ENCODE measurements at places on chromosomes 6 and 20.

DNA sequence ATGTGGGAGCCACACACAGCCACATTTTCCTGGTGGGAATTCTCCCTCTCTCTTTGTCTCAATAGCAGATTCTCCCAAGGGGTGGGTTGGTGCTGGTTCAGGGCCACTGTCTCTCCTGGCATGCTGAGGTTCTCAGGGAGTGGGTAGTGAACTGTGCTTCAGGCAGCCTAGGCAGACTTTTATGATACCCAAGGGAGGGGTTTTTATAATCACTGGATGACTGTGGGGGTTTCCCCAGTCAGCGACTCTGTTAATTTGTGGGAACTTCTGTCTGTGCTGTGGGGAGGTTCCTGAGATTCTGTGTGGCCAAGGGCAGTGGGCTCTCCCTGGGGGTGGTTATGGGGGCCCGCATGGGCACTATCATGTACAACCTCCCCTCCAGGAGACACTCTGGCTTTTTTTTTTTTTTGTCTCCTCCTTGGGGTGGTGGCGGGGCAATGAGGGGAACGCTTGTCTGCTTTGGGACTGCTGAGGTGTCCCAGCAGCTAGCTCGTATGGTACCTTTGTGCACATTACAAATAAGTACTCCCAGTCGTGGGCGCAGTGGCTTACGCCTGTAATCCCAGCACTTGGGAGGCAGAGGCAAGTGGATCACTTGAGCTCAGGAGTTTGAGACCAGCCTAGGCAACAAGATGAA lies 10.0 kb downstream of the PTK7 start:
- no peak for DNase-seq

- no peak for DNase-seq
Measured at GRCh38 chr6:91278416-91278815, 691.5 kb upstream of the MAP3K7 start.

DNA sequence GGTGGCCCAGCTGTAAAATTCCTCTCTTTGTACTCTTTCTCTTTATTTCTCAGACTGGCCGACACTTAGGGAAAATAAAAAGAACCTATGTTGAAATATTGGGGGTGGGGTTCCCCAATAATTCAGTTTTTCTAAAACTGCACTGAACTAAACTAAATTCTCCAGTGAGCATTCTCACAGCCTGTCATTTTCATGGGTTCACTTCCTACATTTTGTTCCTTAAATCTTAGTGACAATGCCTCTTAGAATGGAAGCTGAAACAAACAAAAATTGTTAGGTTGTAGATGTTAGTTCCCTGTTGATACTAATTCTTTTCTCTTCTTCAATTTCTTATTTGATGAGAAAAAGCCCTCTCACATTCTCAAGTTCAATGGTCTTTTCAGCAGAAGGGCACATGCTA lies 35.8 kb upstream of the IFNGR1 start:
- DNase-seq: no peak

GRCh38 chr6:24788031-24788665 lies 10.6 kb downstream of the ARMH2 start:
- no peak for DNase-seq

GRCh38 chr20:9130521-9130920 lies 61.6 kb downstream of the PLCB4 start:
- no peak for DNase-seq

- DNase-seq: no peak
Measured at GRCh38 chr6:3366596-3367413, 90.0 kb downstream of the SLC22A23 start.

DNA sequence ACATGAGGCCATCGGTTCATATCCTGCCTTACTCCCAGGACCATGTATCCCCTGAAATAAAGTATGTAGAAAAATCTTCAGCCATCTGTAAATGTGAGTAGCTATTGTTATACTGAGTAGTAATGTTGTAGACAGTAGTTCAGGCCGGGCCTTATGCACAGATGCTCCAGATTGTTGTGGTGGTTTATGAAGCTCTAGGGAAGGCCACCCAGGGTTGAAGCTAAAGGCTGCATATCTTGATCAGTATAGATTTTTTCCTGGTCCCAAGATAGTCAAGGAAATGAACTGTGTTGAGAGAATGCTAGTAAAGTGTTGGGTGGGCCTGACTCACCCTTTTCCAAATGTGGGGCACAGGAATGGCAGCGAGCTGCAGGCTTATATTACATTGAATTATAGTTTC lies 81.4 kb downstream of the FNDC1 start:
- DNase-seq: no peak

- no peak for DNase-seq
Measured at GRCh38 chr6:45388328-45388727, 10.6 kb upstream of the SUPT3H start.

DNA sequence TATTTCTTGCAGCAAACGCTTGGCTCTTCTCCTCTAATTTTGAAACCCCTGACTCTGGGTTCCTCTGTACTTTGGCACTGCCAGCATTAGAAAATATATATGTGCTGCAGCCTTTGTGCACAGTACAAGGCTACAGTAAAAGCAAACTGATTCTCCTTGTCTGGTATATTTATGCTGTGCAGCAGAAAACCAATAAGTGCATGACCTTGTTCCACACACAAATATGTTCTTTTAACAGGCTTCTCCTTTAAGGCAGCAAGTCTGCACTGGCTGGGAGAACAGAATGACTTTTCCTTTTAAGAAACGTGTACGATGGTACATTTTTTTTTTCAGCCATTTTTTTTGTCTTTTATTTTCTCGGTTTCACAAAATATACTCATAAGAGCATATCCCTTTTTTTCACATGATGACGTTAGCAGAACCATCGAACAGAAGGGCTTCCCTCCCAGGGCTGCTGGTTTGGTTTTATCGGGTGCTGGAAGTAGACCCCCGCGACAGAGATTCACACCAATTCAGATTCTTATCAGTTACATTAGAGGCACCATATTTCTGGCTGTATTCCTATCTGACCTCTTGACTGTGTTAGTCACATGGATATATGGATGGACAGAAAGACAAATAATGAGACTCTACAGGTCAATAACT lies 129.9 kb upstream of the ARID1B start:
- DNase-seq: no peak

GRCh38 chr6:154661768-154662167 lies 71.4 kb upstream of the SCAF8 start:
- peak; percentile 85 for DNase-seq

GRCh38 chr6:4010689-4011090 lies 68.2 kb downstream of the FAM217A start:
- DNase-seq: no peak

- DNase-seq: peak; percentile 19
Measured at GRCh38 chr20:46010491-46011391, 2.0 kb downstream of the MMP9 start.

DNA sequence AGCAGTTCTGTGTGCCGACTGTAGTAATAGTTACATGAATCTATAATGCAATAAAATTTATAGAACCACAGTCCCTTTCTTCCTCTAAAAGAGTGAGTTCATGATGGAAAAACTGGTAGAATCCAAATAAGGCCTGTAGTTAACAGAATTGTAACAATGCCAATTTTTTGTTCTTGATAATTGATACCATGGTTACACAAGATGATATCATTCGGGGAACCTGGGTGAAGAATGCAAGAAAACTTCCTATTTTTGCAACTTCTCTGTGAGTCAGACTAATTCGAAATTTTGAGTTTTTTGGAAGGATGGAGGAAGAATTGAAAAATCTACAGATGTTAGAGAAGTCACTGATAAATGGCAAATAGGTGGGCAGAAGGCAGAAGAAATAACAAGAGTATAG lies 381.8 kb downstream of the CDKAL1 start:
- peak; percentile 78 for DNase-seq

- no peak for DNase-seq
Measured at GRCh38 chr6:136736281-136736960, 55.9 kb downstream of the MAP3K5 start.

DNA sequence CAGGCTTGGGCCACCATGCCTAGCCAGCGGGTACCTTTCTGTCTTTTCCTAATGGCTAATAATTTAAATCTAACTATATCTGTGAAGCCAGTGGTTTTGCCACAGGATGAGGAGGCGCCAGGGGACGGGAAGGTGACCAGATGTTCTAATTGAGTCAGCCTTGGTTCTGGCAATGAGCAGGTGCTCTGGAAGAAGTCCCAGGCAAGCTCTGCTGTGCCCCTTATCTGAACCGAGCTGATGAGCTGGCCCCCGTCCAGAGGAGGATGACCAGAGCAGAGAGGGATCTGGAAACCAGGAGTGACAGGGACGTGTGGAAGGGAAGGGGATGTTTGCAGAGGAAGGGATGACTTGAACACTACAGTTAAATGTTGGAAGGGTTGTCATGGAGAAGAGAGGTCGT lies 46.7 kb downstream of the SLC35D3 start:
- peak; percentile 66 for DNase-seq

GRCh38 chr6:110044096-110044495 lies 66.0 kb downstream of the GPR6 start:
- no peak for DNase-seq

- DNase-seq: peak; percentile 97
Measured at GRCh38 chr6:22892452-22892851, 323.1 kb downstream of the HDGFL1 start.

DNA sequence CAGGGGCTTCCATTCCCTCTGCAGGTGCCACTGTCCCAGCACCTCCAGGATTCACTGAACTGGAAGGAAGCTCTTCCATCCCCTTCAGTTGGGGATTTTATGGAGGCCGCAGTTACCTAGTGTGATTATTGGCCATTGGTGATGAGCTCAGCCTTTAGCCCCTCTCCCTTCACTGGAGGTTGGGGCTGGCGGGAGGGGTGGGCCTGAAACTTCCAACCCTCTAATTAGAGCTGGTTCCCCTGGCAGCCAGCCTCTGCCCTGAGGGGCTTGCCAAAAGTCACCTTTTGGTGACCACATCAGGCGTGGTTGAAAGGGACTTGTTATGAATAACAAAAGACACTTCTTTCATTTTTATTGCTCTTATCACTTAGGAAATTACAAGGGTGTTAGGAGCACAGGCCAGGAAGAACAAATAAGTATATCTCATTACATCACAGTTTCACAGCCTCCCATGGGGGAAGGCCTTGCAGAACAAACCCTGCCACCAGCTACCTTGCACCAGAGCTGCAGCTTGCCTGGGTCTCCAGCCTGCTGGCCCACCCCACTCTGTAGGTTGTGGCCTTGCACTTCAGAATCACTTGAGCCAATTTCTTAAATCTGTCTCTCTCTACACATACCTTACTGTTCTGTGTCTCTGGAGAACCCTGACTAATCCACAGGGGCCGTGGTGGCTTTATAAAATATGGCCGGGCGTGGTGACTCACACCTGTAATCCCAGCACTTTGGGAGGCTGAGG lies 5.0 kb downstream of the PYGB start:
- DNase-seq: no peak

GRCh38 chr6:111980971-111981840 lies 72.7 kb upstream of the CCN6 start:
- no peak for DNase-seq

- no peak for DNase-seq
Measured at GRCh38 chr6:73051147-73051546, 174.1 kb downstream of the KHDC1L start.

DNA sequence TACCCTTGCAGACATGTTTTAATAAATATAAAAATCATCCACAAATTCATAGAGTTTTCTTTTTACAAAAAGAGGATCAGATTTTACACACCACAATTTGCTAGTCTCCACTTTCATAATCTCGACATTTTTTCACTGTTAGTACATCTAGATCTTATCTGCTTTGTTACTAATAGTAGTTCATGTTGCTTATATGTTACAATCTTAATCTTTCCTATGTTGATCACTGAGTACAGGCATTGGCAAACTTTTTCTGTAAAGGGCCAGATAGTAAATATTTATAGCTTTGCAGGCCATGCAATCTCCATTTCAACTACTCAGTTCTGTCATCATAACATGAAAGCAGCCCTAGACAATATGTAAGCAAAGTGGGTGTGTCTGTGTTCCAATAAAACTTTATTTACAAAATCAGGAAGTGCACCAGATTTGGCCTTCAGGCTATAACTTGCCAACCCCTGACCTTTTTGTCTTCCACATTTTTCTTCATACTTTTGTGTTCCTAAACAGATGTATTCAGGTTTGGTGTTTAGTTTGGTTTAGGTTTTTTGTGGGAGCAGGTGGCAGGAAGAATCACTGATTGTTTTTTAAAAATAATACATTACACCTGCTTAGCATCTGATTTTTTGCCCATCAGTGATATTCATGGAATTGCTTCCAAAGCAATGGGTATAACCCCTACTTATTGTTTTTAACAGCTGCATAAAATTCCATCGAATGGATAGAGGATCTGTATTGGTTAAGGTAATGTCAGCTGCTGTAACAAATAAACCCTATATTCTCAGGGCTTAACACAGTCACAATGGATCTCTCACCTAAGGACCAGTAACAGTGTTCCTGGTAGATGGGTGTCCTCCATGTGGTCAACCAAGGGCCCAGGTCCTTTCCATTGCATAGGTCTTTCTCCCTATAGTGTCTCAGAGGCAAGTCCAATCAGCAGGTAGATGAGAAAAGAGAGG lies 61.2 kb downstream of the EYA2 start:
- no peak for DNase-seq

DNA sequence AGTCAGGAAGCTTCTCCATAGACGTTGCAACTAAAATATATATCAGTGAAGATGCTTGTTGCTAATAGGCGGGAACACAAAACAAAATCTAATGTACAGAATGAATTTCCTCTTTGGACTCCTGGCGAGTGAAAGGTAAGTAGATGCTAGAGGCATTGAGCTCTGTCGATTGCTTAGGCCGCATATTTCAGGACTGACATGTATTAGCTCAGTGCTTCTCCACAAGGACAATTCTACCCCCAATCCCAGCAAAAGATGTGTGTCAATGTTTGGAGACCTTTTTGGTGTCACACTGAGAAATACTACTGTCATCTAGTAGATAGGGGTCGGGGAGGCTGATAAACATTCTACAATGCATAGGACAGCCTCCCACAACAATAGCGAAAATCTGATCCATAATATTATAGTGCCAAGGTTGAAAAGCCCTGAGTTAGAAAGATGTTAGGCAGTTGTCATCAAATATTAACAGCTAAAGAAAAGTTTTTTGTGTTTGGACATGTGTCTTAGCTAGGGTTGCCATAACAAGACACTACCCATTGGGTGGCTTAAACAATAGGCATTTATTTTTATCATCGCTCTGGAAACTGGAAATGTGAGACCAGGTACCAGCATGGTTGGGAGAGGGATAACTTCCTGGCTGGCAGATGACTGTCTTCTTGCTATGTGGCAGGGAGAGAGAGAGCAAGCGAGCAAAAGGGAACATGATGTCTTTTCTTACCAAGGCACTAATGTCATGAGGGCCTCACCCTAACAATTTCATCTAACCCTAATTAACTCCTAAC lies 48.0 kb upstream of the BCAS1 start:
- no peak for DNase-seq

DNA sequence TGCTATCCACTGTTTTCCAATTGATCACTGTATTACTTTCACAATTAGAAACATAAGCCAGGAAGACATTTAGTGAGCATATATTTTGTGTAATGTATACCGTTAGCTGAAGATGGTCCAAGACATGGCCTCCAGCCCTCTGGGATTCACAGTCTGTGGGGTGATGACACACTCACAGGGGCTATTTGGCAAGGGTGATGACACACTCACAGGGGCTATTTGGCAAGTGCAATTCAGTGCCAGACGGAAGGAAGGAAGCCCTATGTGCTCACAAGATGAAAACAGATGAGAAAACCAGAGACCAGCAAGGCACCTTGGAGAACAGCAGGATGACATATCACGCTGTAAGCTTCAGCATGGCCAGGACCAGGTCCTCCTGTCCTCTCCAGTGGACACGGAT lies 183.7 kb downstream of the MBOAT1 start:
- DNase-seq: no peak

- DNase-seq: no peak
Measured at GRCh38 chr6:31057426-31058003, 47.2 kb downstream of the MUC22 start.

- no peak for DNase-seq
Measured at GRCh38 chr6:112929641-112930040, 582.5 kb downstream of the RFPL4B start.

GRCh38 chr20:5127859-5128424 lies 1.1 kb downstream of the CDS2 start:
- DNase-seq: no peak

Data from lung microvascular endothelial cell (primary cell).